ENCODE measurements at places on chromosomes 13 and 19.

GRCh38 chr19:39843919-39844793, 2.0 kb downstream of the FBL start:
- DNase-seq: peak; percentile 36

- DNase-seq: no peak
These were observed 12.6 kb upstream of the NDFIP2 start for GRCh38 chr13:79468402-79468801.

DNA sequence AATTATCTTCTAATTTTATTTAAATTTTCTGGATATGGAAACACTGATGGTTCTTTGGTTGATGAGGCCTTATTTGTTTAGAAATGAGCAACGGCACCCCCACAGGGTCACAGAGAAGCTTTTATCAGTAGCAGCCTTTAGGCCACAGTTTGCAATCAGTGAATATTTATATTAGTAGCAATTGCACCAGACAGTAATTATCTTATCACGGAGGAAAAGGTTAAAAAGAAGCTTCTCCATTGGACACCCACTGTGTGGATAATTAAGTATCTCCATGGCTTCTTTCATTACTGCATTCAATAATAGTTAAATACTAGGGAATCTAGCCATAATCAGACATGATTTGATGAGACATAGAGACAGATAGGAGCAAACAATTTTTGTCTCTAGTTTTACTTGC, 2099.2 kb upstream of the PCDH20 start:
- no peak for DNase-seq

DNA sequence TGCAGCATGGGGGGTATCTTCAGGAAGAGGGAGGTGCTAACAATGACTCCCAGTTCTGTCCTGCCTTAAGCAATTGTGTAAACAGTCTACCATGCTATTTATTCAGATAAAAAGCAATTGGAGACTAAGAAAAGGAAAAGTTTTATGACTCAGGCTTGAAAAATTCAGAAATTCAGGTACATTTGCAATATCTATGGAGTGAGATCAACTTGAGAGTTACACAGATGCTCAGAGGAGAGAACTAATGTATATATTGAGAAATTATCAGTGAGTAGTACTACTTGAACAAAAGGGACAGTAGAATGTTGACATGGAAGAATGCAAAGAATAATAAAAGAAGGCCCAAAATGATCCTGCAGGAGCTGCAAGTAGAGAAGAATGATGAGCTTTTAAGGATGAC, 277.6 kb upstream of the DACH1 start:
- no peak for DNase-seq

- DNase-seq: no peak
These were observed 20.0 kb downstream of the CAPS start for GRCh38 chr19:5934069-5934401.

All from Caki2 (cell line).